Inflammatory macrophage treated with lipopolysaccharide for 4 hours (primary cell): ENCODE measurements at places on chromosomes 12 and 14.

DNA sequence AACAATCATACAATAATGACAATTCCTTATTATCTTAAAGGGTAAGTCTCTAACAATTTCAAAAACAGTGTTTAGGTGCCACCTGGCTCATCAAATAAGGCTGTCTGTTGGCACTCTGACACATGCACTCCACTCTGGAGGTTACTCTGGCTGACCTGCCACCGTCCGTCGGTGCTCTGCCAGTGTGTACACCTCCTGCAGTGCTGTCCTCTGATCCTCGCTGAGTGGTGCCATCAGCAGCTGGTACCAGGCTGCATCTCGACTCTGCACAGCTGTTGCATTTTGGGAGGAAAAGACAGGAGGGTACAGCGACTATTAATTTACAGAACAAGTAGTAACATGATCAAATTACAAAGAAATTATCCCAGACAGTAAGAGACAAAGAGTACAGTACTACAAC is 63.9 kb downstream of the IPO8 start:
- no peak for DNase-seq

DNA sequence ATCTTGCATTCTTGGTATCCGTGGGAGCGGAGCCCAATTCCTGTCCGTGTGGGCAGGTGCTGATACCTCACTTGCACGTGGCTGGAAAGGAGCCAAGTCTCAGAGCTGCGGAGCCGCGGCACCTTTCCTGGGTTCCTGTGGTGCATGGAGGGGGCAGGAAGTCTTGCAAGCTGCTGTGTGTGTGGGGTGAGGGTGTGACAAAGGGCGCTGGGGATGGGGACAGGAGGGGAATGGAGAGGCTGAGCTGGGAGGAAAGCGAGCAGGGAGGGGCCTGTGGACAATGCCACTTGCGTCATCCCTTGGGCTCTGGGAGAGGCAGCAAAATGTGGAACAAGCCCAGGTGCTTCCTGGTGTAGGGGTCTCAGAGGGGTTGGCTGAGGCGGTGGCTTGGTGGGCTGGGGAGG is 86.7 kb downstream of the CALM1 start:
- DNase-seq, result no peak

- no peak for DNase-seq
Measured at GRCh38 chr12:65287426-65287825, 8.9 kb downstream of the MSRB3 start.

- DNase-seq, result no peak
Measured at GRCh38 chr14:77088645-77089044, 9.4 kb upstream of the CIPC start.

- DNase-seq, result no peak
Measured at GRCh38 chr12:74394647-74395046, 143.0 kb upstream of the ATXN7L3B start.

GRCh38 chr12:102533483-102534215 is 53.3 kb upstream of the IGF1 start:
- DNase-seq, result no peak

DNA sequence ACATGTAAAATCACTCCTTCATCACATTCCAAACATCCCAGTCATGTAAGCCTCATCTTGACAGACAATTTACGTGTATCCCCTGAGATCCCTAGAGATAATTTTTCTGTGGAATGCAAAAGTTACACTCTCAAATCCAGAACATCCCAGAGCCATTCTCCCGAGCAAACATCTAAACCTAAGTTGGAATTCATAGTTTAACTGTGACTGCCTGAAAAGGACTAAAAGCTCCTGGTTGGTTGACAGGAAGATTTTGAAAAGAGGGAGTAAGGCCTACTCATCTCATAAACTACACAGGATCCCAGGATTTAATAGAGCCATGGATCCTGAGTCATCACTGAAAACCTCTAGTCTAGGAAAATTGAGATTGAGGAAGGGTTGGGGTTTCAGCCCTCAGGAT is 123.6 kb downstream of the SCN8A start:
- DNase-seq, result no peak

- peak; percentile 36 for DNase-seq
Measured at GRCh38 chr12:110906083-110906482, 14.3 kb downstream of the MYL2 start.

DNA sequence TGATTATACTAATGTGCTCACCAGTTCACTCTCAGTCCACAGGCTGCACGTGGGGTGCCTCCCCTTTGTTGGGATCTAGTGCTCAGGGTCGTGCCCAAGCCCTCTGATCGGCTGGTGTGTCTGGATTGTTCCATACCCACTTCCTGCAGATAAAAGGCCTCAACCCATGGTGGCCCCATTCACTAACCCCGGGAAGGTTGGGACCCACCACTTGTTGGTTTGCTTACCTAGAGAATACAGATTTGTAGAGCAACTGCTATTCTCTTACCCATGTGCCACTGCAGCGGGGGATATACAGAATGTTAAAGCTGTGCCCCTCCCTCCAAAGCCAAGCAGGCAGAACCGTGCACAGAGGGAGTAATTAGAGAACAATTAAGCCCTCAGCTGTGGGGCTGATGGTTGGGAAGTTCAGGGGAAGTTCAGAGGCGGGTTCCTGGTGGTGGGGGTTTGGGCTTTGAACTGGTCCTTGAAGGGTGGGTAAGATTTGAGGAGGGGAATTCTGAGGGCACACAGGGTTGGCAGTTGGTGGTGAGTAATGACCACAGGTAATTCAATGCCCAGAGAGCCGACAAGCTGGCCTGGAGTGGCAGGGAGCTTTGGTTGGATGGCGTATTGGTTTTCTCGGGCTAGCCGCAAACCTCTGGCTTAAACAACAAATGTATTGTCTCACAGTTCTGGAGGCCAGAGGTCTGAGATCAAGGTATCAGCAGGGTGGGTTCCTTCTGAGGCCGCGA is 68.8 kb downstream of the ADCK1 start:
- no peak for DNase-seq

DNA sequence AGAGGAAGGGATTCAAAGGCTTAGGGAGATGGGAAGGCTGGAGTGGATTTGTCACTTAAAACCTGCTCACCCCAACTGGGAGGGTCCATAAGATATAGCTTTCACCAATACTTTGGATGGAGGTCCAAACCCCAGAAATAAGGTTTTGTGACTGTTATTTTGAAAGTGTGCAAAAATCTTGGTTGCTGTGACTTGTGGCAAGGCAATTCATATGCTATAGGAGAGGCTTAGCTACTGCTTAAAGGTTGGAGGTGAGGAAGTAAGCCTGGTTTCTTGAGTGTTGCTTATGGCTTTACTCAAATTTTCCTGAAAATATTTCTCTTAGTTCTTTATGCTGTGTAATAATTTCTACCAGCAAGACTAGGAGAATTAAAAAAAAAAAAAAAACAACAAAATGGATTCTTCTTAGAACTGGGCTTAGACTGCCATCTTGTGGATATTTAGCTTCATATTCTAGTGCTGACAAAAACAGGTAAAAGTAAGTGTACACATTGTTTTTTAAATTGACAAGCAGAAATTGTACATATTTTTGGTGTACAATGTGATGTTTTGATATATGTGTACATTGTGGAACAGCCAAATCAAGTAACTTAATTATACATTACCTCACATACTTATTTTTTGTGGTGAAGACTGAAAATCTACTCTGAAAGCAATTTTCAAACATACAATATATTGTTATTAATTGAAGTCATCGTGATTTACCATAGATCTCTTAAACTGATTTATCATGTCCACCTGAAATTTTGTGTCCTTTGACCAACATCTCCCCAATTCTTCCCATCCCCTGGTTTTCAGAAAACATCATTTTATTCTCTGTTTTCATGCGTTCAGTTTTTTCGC is 23.0 kb downstream of the PDE6H start:
- DNase-seq, result peak; percentile 62

DNA sequence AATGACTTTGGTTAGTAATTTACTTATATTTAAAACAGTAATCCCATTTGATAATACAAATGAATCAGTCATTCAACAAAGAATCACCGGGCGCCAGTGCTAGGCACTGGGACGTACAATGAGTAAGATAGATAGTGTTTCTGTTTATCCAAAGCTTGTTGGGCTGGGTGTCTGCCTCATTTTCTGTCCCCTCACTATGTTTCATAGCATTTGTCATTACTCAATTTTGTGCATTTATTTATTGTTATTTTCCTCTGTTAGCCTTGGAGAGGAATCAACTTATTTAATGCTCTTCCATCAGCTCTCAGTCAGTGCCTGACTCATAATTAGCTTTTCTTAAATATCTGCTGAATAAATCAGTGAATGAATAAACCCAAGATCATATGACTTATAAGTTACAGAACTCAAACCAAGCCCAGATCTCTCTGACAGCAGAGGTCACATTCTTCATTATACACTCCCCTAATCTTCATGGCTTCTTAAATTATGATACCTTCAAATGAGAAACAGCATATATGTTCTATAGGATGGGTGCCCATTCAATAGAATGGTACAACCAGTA is 86.2 kb downstream of the TSPAN8 start:
- DNase-seq, result no peak

DNA sequence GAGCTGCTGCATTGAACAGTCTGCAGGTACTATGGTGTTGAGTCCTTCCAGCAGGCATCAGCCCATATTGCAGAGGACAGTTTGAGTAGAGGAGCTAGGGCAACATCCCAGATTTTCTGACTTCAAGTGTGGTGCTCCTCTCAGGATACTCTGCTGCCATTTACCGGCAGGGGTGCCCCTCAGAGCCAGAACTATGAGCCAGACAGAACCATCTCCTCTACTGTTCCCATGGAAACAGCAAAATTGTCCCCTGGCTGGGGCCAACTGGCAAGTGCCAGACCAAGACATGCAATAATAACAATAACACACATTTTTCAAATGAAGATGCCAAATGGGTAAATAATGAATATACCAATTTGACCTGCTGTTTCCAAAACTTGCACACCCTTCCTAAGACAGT is 102.9 kb downstream of the ADCK1 start:
- DNase-seq, result no peak

GRCh38 chr12:111616177-111616623 is 17.1 kb upstream of the ATXN2 start:
- DNase-seq, result no peak

GRCh38 chr14:71237556-71237955 is 330.3 kb downstream of the PCNX1 start:
- DNase-seq, result no peak

GRCh38 chr14:55062517-55063351 is 11.3 kb downstream of the MAPK1IP1L start:
- DNase-seq, result no peak

GRCh38 chr12:64895526-64895925 is 71.1 kb downstream of the TBC1D30 start:
- no peak for DNase-seq
